ENCODE measurements at places on chromosomes 5 and 9.
A peak's percentile ranks its signal among the peaks of the same experiment; 100 is the strongest.

- no peak for DNase-seq
Measured at GRCh38 chr5:131976414-131977211, 31.1 kb upstream of the MEIKIN start.

GRCh38 chr5:51625224-51625968 lies 242.1 kb downstream of the ISL1 start:
- DNase-seq: no peak

GRCh38 chr5:24714746-24715145 lies 70.0 kb upstream of the CDH10 start:
- no peak for DNase-seq

DNA sequence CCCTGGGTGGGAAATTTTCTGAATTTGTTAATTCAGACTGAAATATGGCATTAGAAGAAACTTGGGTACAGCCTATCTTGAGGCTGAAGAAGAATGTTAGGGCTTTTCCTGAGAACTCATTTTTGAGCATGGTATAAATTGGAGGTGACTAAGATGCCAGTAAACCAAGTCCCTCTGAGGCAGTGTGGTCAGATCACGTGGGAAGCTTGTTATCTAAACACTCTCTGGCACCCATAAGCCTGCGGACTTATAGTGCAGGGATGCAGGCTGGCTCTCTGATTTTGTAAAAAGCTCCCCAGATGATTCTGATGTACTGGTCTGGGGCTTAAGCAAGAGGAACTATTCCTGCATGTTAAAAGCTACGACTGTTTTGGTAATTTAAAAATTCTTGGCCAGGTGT lies 34.3 kb downstream of the MTMR12 start:
- peak; percentile 30 for DNase-seq

- DNase-seq: no peak
Measured at GRCh38 chr9:107487521-107488374, 1.8 kb downstream of the KLF4 start.

GRCh38 chr5:147193123-147193522 lies 41.7 kb upstream of the STK32A start:
- no peak for DNase-seq

DNA sequence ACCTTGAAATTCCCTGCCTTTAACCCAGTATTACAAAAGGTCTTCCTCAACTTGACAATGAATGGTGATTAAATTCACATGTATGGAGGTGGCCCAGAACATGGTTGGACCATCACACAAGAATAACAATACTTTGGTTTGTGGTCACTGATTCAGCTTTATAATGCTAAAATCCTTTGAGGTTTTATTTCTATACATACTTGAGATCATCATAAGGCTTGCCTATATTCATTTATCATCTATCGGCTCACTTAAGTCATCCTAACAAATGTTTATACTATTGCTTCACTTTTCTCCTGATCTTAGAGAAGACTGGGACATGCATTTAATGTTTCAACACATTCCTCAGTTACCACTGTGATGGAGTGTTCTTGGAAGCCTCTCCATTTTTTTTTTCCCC lies 191.3 kb downstream of the DMAC1 start:
- no peak for DNase-seq

DNA sequence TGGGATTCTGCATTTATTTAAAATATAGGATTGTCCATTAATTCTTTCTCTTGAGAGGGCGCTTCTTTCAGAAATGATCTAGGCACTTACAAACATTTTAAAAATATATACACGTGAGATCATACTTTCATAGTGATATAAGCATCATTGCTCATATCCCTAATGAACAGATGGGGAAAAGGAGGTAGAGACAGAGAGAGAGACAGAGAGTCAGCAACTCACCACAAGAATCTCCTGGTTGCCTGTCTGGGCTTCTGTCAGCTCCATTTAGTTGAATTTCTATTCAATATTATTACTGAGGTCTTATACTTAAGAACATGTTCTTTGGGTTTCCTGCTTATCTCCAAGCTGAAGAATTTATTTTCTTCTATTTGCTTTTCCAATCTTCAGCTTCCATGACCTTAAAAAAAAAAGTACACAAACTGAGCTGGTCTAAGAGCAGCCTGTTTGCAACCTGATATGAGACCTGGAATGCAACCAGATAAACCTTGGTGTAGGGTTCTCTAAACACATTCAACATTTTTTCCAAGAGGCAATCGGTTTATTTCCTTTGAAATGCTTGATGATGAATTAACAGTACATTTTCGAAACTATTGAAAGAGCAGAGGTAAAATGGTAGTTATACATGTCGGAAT lies 51.6 kb upstream of the LIFR start:
- DNase-seq: no peak

GRCh38 chr9:2957656-2958200 lies 113.8 kb upstream of the PUM3 start:
- no peak for DNase-seq

DNA sequence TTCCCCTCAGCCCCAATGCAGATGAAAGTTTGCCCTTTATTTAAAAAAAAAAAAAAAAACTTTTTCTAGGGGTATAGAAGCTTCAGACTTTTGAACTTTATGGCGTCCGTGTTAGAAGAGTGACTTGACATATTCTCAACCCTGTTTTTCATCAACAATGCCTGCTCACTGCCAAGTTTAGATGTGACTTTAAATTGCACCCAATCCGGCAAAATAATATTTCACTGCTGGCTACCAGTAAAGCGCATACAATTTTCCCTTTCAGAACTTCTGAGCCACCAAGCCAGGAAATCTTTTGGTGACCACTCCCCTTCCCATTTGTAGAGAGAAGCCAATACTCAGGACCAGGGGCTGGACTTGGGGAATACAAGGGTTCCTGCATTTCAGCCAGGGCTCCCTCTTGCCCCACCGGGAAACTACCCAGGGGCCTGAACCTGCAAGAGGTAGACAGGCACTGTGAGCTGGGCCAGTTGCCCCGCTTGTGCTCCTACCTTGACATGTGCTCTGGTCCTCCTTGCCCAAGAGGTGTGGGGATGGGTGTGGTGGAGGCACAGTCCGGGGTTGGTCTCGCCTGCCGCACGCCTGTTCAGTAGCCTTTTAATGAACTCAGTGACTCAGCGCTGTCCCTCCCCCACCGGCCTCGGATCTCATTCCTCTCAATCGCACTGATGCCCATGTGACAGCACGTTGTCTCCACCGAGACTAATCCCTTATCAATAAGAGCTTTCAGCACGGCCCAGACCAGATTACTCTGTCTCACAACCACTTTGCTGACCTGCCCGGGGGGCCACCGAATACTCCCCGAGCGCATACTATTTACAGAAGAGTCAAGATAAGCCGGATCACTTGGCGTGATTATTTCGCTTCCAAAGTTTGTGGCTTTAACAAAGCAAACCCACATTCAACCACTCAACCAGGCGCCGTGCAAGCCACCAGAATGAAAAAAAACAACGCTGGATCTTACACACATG lies 226.4 kb downstream of the DCP2 start:
- DNase-seq: no peak

GRCh38 chr5:66807743-66808142 lies 211.6 kb downstream of the MAST4 start:
- DNase-seq: peak; percentile 80

GRCh38 chr9:90803860-90804593 lies 2.4 kb downstream of the SYK start:
- DNase-seq: no peak

DNA sequence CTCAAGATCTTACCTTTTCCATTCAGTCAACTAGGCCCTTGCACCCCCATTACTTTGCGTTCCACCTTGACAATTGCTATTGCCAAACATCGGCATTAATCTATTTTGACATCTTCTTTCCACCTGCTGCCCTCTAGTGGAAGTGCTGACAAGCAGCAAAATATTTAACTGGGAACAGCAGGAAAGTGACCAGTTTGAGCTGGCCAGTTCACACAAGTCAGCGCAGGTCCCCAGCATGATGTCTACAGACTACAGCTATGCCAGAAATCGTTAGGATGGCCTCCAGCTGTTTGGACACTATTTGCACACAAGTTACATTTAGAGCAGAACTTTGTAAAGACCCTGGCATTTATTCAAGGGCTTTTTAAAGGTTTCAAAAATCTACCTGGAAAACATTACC lies 160.1 kb downstream of the GHR start:
- DNase-seq: peak; percentile 78

Data from mammary epithelial cell (primary cell).